ENCODE measurements at places on chromosomes 16 and 17. TPM values are rescaled to one million over a fixed set of nuclear protein-coding genes. Genes with fewer than 3 reads are reported as not detected.

BAIAP3 gene
- total RNA-seq: 3.6 TPM

PYDC1 gene
- not detected for total RNA-seq

TIGD7 gene
- 8.4 TPM for total RNA-seq

SYT17 gene
- 0.19 TPM for total RNA-seq

ZSCAN32 gene
- total RNA-seq: 20.4 TPM

OSGIN1 gene
- 4.3 TPM for total RNA-seq

C16orf92 gene
- not detected for total RNA-seq

MYL4 gene
- 1,135 TPM for total RNA-seq
